ENCODE measurements at places on chromosomes 3 and 15.

DNA sequence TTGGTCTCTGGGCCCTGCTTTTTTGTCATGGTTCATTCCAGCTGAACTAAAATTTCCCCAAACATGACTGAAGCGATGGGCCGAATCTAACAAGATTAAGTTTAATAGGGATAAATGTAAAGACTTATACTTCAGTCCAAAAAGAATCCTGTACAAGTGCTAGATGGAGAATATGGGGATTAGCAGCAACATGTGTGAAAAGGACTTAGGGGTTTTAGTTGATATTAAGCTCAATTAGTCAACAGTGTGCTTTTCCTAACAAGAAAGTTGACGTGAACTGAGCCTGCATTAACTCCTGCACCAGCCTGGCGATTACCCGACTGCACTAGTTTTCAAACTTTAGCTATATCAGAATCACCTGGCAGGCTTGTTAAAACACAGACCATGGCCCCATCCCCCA lies 61.0 kb upstream of the BBX start:
- no peak for DNase-seq

DNA sequence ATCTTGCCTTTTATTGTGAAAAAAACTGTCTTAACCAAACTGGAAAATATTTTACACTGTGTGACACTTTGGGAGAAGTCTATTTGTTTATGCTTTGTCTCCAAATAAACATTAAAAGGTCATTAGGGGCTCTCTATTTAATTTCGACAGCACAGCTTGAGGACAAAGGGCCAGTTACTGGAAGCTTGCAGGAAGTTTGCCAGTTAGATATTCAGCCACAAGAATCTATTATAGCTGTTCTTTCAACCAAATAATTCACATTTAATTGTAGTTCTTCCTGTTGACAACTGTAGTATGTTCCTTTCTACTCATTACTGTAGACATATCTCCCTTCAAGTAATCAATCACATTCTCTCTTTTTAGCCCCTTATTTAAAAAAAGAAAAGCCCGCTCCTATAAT lies 6.1 kb downstream of the CP start:
- DNase-seq: no peak

DNA sequence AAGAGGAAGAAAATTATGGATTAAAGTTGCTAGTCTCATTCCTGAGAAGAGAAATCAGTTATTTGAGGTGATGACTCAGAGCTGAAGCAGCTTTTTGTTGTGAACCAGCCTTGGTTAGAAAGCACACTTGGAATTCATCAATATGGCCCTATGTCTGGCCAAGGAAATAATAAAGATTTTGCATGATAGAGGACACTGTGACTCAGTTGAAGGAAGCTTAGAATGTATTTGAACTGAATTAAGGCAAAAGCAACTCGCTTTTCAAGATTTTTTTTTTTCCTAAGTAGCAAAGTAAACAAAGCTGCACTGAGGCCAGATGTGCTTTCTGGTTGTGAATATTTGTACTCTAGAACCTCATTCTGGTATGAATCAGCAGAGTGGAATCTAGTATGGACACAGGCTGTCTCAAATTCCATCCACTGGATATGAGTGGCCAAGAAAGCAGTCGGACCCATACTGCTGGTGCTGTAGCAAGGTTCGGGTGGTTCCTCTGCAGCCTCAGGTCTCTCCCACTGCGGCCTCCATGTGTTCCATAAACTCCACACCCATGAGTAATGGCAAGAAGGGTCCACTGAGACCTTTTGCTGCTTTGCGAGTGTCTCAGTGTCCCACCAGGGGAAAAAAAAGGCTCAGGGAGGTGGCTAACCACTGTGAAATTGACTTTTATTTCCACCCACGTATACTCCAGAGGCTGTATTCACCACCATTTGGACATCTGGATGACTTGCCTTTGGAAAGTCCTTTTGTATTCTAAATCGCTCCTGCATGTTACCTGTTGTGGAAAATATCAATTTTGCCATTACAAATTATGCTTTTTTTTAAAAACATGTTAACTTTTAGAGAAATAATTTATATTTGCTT lies 53.1 kb downstream of the TGFBR2 start:
- DNase-seq: no peak

- no peak for DNase-seq
Observed at GRCh38 chr3:54004335-54004734, 112.7 kb upstream of the SELENOK start.

DNA sequence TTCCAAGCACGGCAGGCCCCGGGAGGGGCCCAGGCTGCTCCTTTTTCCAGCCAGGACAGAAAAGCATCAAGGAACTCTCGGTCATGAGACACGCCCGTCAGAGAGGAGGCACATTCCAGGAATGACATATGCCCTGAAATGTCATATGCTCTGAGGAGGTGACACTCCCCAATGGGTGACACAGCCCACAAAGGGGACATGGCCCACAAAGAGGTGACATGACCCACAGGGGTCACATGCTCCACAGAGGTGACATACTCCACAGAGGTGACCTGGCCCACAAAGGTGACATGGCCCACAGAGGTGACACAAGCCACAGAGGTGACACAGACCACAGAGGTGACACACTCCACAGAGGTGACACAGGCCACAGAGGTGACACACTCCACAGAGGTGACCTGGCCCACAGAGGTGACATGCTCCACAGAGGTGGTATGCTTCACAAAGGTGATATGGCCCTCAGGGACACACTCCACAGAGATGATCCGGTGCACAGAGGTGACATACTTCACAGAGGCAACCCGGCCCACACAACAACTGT lies 79.2 kb downstream of the ABHD5 start:
- no peak for DNase-seq

DNA sequence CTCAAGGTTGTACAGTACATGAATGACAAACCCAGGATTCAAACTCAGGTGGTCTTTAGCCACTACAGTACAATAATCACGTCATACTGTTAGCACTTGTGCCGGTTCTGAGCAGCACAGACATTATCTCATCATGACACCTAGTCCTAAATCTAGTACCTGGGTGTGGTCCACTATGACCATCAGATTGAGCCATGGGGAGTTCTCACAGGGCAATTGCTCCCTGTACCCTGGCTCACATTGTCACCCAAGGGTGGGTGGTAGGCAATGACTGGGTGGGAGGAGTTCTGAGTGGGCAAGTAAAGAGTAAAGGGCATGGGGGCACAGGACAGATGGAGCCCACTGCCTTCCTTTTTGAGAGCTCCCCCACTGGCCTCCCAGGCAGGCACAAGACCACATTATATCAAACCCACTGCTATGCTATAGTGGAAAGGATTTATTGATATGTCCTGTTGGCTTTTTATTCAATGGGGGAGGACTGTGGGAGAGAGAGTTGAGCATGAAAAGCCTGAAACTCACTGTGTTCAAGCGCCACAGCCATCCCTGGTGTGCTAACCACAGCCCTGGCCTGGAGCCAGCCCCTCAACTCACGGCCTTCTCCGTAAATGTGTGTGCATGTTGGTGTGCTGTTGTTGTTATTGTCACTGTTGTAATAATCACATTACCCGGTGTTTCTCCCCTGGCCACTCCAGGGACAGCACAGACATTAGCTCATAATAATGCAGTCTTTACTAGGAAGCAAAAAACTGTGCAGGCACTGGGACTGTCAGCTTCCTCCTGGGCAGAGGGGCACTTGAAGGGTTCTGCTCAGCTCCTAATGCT lies 27.3 kb downstream of the ADCY5 start:
- DNase-seq: no peak

DNA sequence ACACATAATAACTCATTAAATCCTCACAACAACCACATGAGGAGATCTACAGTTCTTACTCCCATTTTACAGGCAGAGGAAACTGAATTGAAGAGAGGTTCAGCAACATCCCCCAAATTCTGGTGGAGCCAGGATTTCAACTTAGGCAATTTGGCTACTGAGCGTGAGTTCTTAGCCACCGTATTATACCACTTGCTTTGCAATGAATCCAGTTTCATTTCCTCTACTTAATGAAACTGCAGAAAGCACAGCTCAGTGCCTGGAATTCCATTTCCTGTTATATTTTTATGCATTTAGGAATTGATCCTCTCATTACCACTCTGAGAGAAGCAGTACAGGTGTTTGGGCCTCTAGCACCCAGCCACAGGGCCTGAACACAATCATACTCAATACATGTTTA lies 4.3 kb downstream of the ZNF860 start:
- DNase-seq: no peak

- no peak for DNase-seq
Observed at GRCh38 chr15:63891768-63892133, 58.0 kb upstream of the HERC1 start.

DNA sequence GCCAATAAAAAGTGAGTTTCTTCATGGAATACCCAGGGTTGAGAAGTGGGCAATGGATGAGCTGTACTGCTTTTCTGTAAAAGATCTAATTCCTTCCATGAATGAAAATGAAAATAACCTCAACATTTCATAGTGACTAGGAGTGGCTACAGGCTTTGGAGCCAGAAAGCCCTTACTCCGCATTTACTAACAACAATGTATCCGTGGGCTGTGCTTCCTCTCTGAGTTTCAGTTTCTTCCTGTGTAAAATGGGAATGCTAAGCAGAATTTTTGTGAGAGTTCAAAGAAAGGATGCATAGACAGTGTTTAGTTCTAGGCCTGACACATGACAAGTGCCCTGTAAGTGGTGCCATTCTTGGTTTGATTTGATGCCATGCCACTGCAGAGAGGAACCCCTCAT lies 47.5 kb upstream of the TM4SF1 start:
- no peak for DNase-seq

DNA sequence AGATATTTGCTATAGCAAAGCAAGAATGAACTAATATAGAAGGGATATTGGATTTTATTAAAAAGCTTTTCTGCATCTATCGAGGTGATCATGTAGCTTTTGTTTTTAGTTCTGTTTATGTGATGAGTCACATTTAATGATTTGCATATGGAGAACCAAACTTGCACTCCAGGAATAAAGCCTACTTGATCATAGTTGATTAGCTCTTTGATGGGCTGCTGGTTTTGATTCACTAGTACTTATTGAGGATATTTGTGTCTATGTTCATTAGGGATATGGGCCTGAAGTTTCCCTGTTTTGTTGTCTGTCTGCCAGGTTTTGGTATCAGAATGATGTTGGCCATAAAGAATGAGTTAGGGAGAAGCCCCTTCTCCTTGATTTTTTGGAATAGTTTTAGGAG lies 310.7 kb downstream of the ARPP21 start:
- no peak for DNase-seq

DNA sequence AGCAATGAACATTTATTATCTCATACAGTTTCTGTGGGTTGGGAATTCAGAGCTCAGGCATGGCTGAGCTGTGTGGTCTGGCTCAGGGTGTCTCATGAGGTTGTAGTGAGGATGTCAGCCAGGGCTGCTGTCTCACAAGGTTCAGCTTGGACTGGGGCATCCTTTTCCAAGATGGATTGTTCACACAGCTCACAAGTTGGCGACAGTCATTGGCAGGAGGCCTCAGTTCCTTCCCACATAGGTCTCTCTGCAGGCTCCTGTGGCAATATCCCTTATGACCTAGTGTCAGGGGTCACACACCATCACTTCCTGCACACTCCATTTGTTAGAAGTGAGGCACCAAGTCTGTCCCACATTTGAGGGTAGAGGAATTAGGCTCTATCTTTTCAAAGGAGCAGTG lies 56.0 kb downstream of the RPLP1 start:
- DNase-seq: no peak

DNA sequence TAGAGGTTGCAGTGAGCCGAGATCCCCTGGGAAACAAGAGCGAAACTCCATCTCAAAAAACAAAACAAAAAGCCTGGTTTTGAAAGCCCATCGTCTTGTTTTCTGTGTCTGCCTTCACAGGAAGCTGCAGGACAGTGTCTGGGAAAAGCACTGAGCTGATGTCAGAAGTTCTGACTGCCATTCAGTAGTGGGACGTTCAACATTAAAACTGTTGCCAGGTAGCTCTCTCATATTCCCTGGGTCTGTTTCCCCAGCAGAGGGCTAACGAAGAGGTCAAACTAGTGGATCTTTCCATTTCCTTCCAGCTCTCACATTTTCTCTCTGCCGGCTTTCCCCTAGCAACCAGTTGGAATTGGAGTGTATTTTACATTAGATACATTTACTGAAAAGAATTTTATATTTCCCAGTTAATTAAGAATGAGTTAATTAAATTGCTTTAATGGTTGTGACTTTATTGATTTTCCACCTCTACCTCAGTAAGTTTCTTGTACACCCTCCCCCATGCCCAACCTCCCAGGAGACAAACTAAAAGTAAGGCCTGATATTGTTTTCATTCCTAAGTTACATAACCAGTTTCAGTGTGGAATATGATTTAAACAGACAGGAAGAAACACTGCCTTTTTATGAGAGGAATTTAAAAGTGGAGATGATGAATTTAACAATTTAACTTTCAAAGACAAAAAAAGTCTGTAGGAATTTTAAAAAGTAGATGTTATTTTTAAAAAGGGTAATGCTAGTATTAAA lies 29.9 kb downstream of the RCN2 start:
- no peak for DNase-seq

- DNase-seq: no peak
Observed at GRCh38 chr15:79027532-79028410, 62.8 kb downstream of the RASGRF1 start.
